ENCODE measurements at places on chromosomes 12 and 14.

GRCh38 chr12:90828621-90829020 is 126.4 kb downstream of the CCER1 start:
- no peak for DNase-seq

GRCh38 chr12:68450947-68451260 is 118.7 kb upstream of the MDM1 start:
- DNase-seq: no peak

DNA sequence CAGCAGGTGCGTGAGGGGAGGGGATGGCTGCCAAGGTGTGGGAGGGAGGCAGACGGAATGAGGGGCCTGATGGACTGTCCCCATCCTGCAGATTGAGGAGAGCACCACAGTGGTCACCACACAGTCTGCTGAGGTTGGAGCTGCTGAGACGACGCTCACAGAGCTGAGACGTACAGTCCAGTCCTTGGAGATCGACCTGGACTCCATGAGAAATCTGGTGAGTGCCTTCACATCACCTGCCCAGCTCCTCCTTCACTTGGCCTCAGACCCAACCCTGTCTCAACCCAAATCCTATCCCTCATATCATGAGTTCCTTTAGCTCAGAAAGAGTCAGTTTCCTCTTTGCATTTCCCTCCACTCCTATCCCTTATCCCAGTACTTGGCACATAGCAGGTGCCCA is 2.7 kb downstream of the KRT18 start:
- no peak for DNase-seq

- DNase-seq: no peak
Measured at GRCh38 chr14:41072776-41073175, 533.9 kb upstream of the LRFN5 start.

DNA sequence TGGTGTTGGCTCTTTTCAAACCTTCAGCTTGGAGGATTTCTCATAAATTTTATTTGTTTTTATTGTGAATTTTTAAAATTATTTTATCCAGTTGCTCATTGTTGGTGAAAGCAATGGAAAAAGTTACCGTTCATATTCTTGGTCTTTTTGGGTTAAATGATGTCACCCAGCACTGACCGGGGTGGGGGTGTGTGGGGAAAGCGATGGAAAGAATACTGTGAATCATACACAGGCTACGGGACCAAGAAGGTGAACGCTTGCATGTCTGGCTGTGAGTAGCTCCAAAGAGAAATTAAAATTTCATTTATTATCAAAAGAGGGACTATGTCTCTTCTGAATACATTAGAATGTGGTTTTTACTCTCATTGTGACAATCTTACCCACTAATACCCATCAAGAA is 430.1 kb downstream of the AEBP2 start:
- DNase-seq: no peak

- no peak for DNase-seq
Measured at GRCh38 chr14:75675265-75675960, 14.4 kb downstream of the TTLL5 start.

GRCh38 chr12:119592232-119592631 is 1.3 kb upstream of the TMEM233 start:
- DNase-seq: no peak

GRCh38 chr14:73787486-73788316 is 63.9 kb upstream of the PTGR2 start:
- no peak for DNase-seq

- no peak for DNase-seq
Measured at GRCh38 chr12:20210621-20211215, 157.6 kb upstream of the PDE3A start.

DNA sequence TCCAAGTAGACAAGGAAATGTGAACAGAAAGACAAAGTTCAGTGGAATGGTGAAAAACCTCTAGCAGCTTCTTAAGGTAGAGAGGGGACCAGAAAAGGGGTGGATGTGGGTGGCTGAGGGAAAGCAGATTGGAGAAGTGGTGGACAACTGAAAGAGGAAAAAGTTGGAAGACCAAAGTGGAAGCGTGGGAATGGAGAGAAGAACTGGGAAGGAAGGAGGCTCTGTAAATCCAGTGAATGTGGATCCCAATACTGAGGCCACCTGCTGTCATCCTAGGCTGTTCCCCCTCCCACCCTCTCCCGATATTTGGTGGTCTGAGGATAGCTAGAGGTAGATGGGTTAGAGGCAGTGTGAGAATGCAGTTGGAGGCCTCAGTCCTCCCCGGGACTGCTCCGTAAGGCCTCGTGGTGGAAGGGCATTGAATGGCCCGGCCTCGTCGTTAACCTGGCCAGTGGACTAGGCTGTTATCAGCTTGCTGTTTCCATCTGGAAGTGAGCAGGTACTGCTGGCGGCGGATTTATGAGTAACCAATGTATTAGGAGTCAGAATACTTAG is 822 bp upstream of the POU6F1 start:
- DNase-seq: peak; percentile 35

GRCh38 chr12:39503439-39503838 is 60.5 kb upstream of the KIF21A start:
- peak; percentile 16 for DNase-seq

GRCh38 chr12:89951050-89951693 is 242.5 kb upstream of the ATP2B1 start:
- no peak for DNase-seq

- DNase-seq: no peak
Measured at GRCh38 chr12:85281636-85282312, 1.8 kb downstream of the ALX1 start.

GRCh38 chr14:98350213-98350612 is 921.8 kb downstream of the BCL11B start:
- DNase-seq: no peak

GRCh38 chr12:68264158-68264855 is 10.9 kb upstream of the IL22 start:
- no peak for DNase-seq

GRCh38 chr12:11486623-11487444 is 91.5 kb upstream of the PRB2 start:
- peak; percentile 80 for DNase-seq

GRCh38 chr12:87259391-87259790 is 769.8 kb downstream of the C12orf50 start:
- DNase-seq: no peak

- DNase-seq: no peak
Measured at GRCh38 chr12:74401035-74401434, 136.6 kb upstream of the ATXN7L3B start.

GRCh38 chr12:50747817-50748216 is 16.1 kb upstream of the ATF1 start:
- no peak for DNase-seq

DNA sequence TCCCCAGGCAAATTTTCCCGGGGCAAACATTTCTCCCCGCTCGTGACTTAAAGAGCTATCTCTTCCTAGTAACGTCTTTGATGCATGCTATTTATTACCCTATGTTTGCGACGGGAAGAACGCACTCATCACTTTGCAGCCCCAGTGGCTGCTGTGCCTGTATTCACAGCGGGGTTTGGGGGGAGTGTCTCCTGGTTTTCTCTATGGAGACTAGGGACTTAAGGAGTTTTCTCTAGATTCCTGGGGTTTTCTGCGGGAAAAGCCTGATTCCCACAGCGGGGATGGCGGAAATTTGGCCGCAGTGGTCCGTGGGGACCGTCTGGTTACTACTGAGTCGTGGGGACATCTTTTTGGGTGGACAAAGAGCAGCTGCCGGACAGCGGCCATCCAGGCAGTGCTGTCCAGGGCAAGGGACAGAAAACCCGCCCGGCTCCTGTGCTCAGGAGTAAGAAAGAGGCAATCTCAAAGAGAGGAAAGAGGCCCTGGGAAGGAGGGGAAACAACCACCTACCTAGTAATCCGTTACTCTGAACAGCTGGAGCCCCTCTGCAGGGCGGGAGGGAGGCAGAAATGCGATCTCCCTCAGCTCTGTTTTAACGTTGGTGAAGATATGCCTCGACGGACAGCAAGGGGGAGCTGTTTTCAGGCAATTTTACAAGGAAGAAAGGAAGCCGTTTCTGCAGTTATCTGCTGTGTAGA is 771 bp upstream of the AVPR1A start:
- DNase-seq: peak; percentile 22

- DNase-seq: peak; percentile 30
Measured at GRCh38 chr12:104165801-104166200, 27.8 kb upstream of the NFYB start.

DNA sequence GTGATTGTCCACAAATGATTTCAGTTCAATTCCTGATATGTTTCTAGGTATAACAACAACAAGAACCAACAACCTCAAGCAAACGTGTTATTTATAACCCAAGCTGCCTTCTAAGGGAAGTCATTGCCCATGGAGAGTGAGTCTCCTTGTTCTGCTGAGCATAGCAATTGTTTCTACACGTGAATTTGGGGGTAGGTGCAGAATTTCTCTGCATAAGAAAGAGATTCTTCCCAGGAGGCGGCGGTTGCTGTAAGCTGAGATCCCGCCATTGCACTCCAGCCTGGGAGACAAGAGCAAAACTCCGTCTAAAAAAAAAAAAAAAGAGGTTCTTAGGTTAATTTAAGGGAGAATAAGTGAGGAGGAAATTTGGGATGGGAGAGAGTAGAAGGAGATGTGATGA is 226.5 kb upstream of the PELI2 start:
- no peak for DNase-seq

- no peak for DNase-seq
Measured at GRCh38 chr12:62898526-62898925, 36.4 kb downstream of the PPM1H start.

GRCh38 chr12:128951448-128951847 is 98.2 kb downstream of the GLT1D1 start:
- DNase-seq: no peak

GRCh38 chr12:106740818-106741217 is 33.7 kb upstream of the RIC8B start:
- DNase-seq: no peak

- no peak for DNase-seq
Measured at GRCh38 chr12:116293687-116294453, 16.4 kb upstream of the MED13L start.

DNA sequence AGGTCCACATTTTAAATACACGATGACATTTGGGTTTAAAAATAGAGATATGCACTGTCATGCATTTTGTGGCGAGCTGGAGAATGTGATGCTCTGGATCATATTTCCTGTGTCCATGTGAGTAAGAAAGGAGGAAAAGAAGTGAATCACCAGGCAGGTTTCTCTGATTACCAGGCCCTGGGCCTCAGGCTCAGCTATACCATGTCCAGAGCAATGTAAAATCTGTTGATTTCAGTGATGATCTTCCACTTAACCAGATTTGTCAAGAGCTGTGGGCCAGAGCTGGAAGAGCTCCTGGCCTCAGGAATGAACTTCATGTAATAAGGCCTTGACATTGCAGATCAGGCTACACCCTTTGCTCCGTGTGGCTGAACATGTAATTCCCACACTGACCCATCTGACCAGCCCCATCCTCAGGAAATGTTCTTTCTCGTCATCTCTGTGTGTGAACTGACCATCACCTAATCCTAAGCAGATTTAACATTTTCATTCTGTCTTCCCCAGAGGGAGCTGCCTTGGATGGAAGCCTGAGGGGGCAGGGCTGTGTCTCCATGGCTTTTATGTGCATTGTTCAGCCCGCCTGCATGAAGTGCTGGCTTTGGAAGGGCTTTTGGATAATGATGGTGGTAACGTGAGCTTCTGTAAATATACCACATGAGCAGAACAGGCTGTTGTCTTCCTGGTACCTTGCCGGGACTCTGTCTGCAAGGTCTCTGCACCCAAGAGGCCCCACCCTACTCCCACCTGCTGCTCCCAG is 54.5 kb downstream of the CRACR2A start:
- DNase-seq: peak; percentile 60

DNA sequence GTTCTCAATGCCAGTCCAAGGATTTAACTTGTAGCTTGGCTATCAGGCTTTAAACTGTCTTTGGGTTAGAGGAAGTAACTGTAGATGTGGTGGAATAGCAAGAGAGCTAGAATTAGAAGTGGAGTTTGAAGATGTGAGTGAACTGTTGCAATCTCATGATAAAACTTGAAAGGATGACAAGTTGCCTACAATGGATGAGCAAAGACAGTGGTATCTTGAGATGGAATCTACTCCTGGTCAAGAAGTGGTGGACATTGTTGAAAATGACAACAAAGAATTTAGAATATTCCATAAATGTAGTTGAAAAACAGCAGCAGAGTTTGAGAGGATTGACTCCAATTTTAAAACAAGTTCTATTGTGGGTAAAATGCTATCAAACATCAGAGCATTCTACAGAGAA is 199.0 kb downstream of the DUSP6 start:
- DNase-seq: no peak

DNA sequence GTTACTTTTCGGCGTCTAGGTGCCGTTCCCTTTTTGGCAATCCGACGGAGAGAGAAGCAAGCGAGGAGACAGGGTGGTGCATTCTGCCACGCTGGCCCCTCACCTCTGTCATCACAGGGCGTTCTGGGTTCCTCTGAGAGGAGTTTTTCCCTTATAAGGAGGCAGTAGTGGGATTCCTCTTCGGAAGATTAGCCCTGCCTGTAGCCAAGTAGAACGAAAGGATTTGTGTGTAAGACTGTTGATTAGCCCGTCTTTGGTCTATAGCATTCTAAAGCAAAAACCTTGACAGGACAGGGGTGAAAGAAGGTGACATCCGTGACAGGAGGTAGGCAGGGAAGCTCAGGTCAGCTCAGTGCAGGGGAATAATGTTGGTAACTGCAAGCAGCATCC is 9.1 kb upstream of the NEMF start:
- no peak for DNase-seq

GRCh38 chr14:93319958-93320357 is 12.9 kb downstream of the BTBD7 start:
- no peak for DNase-seq

GRCh38 chr12:67925552-67925951 is 63.7 kb upstream of the IFNG-AS1 start:
- no peak for DNase-seq

DNA sequence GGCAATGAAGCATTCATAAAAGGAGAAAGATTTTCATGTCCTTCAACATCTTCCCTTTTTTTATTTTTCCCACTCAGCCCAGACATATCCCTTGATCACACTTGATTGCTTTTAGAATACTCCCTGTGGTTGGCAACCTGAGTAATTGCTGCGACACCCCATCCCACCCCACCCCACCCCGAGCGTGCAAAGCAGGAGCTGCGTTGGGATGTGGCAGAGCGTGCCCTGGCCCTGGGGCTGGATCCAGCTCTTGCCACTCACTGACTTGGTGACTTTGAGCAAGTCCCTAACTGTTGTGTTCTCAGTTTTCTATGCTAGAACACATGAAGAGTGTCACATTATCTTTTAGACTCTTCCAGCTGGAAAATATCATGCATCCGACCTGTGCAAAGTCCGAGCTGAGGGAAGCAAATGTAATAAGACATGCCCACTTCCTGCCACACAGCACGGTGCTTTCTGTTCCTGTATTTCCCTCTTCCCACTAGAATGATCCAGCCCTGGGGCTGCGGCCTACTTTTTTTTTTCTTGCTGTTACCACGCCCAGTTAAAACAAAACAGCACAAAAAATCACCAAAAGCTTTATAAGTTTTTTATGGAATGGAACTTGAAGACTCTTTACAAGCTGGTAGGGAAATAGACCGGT is 4.0 kb downstream of the ASCL4 start:
- no peak for DNase-seq

DNA sequence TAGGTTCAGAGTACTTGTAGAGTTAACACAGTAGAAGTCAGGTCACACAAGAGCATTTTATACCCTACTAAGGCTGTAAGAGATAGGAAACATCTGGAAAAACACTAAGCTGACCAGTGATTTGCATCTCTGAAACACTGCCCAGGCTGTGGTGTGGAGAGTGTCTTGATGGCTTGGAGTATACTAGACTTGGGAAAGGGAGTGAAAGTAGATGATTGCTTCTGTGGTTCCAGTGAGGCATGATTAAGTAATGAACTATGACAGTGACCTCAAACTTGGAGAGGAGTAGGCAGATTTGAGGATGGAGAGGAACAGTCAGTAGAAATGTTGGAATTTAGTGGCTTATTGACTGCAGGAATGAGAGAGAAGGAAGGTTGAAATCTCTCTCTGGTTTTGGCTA is 201.2 kb downstream of the FLRT2 start:
- no peak for DNase-seq

GRCh38 chr12:121325922-121326396 is 26.3 kb downstream of the ANAPC5 start:
- DNase-seq: peak; percentile 55
